ENCODE measurements at places on chromosomes 12 and 14.
A peak's percentile ranks its signal among the peaks of the same experiment; 100 is the strongest.

DNA sequence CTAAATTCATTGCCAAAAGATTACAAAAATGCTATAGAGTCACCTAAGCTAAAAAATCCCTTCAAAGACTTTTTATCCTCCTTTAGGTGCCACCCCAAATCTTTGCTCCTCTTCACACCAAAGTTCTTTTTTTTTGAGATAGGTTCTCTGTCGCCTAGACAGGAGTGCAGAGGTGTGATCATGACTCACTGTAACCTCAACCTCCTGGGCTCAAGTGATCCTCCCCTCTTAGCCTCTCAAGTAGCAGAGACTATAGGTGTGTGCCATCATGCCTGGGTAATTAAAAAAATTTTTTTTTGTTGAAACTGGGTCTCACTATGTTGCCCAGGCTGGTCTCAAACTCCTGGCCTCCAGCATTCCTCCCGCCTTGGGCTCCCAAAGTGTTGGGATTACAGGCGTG is 47.9 kb downstream of the WDHD1 start:
- no peak for DNase-seq

GRCh38 chr14:34470319-34470718 is 8.3 kb upstream of the SPTSSA start:
- DNase-seq = no peak

GRCh38 chr14:69226736-69227135 is 33.2 kb upstream of the GALNT16 start:
- no peak for DNase-seq

GRCh38 chr12:92068459-92068858 is 77.2 kb downstream of the BTG1 start:
- DNase-seq = peak; percentile 49

DNA sequence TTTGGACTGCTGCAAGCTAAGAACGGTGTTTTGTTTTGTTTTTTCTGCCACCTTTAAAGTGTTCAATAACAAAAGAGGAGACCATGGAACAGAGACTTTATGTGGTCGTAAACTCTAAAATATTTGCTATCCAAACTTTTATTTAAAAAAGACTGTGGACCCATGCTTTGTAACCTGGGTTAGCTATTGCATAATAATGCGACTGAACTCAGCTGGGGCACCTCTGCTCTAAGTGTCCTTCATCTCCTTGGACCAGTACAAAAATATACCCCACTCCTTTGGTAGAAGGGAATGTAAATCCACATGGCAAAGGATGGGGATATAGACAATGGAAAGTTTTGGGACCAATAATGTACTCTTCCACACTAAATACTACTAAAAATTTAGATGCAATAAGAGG is 65.5 kb downstream of the GPATCH2L start:
- no peak for DNase-seq

GRCh38 chr14:59687663-59688062 is 111.1 kb upstream of the CCDC175 start:
- no peak for DNase-seq

- DNase-seq = no peak
Measured at GRCh38 chr12:54185919-54186318, 2.9 kb downstream of the SMUG1 start.

DNA sequence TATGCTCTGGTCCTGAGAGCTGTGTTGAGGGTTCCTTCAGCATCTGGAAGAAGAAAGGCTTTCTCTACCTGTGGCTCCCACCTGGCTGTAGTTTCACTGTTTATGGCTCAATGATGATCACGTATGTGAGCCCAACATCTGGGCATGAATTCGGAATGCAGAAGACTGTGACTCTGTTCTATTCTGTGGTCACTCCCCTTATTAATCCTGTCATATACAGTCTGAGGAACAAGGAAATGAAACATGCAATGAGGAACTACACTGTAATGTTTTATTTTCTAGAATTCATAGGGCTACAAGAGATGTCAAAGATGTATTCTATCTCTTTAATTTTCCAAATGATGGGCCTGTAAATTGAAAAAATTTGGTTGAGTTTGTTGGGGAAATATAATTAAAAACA is 10.8 kb upstream of the OR11G2 start:
- no peak for DNase-seq

DNA sequence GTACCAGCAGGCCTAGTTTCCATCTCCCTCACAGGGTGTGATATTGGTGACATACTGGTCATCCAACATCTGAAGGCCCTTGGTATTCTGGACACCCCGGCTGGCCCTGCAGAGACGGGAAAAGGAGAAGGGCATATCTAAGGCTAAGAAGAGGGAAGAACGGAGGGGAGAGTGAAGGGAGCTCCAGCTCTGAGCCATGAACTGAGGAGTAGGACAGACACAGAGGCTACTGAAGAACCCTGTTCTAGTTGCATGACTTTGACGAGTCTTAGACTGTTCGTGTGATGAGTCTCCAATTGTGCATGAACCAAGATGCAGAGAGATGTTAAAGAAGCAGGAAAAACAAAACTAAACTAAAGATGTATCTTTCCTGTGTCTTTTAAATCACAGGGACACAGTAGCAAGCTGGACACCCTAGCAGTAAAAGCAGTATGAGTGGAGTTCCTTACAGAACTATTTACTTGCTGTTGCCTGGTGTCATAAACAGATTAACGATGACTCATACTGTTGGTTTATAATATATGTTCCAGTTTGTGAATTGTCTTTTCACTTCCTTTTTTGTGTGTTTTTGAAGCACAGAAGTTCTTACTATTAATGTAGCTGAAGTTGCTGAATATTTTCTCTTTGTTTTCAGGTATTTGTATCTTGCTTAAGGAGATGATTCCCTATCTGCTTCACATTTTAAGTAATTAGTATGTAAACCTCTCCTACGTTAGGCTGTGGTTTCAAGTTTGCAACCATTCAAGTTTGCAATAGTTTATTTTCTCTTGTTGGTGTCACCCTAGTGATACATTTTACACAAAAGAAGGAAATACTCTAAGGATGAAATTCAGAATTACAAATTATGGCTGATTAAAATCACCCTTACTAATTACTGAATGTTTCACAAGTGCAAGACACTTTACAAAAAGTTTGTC is 15.7 kb downstream of the FAR2 start:
- peak; percentile 74 for DNase-seq

GRCh38 chr14:89892953-89893352 is 61.6 kb downstream of the EFCAB11 start:
- no peak for DNase-seq

DNA sequence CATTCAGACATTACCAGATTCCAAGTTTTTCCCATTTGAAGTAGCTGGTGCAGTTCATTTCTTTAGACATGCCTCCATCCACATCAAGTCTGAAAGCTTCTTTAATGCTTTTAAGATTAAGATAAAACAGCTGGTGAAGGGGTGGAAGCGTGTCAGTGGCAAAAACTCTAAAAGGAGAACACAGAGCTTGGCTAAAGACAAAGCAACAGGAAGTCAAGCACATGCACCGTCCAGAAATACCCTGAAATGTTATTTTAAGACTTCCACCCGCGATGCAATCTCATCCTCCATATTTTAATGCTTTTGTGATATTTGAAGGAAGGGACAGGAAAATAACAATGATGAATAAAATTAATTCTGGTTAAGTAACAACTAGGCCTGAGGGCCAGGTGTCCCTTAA is 31.8 kb downstream of the PPM1H start:
- DNase-seq = no peak

DNA sequence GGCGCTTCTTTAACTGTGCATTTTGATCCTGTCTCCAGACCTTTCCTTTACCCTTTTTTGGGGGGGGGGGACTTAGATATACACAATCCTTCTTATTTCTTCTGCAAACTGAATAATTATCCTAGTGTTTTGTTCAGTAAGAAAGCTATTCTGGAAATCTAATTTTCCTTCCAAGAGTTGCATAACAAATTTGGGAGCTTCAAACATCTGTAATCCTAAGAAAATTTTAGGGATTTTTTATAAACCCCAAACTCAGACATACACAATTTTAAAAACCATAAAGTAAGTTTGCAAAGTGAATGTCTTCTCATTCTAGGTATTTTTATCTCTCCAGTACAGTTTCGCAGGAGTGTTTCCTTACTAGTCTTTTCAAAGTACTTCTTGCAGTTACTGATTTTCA is 182.7 kb upstream of the E2F7 start:
- DNase-seq = no peak

DNA sequence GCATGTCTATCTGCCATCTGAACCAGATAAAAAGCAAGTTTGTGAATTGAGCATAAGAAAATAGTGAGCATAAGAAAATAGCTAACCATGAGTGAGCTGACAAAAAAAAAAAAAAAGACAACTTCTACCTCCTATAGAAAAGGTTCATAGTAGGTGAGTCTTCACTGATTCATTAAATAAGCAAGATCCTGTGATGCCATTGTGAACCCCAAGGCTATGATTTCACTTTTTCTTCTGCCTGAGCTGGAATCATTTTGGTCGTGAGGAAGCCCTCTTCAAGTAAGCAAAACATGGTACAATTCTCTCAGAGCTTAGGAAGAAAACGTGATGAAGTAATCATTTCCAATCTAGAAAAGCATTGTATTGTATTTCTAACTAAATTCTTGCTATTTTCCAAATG is 1.2 kb downstream of the PIK3C2G start:
- no peak for DNase-seq

GRCh38 chr14:34201909-34202637 is 251.2 kb upstream of the EGLN3 start:
- DNase-seq = no peak
